Osteoblast (primary cell): ENCODE measurements at places on chromosomes 4 and X.
A peak's percentile ranks its signal among the peaks of the same experiment; 100 is the strongest.

DNA sequence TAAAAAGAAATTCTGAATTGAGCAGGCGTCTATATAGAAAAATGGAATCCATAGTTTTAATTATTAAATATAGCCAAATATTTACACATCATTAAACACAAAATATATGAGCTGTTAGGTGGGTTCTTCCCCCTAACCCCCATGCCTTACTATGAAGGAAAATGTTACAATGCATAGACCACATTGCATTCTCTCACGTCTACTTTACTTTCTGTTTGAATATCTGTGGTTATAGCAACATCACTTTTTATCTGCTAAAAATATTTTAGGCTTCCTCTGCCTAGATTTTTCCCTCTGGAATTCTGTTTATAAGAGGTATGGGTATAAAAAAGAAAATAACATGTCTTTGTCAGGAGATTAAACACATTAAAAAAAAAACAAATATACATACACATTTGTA, 73.1 kb downstream of the MAML3 start:
- H3K36me3 ChIP-seq = no peaks in the 10 kb centered on the region
- H3K4me1 ChIP-seq = peaks cover 13% of the 10 kb centered on the region
- H3K27ac ChIP-seq = no peak overlapping the region
- H3K4me3 ChIP-seq = no peak overlapping the region
- DNase-seq = no peak

- peak; percentile 21 for DNase-seq
- H3K36me3 ChIP-seq = no peaks in the 10 kb centered on the region
- no peaks in the 10 kb centered on the region for H3K27me3 ChIP-seq
- no peak overlapping the region for H3K27ac ChIP-seq
Observed at GRCh38 chr4:182819751-182820150, 97.4 kb downstream of the DCTD start.

DNA sequence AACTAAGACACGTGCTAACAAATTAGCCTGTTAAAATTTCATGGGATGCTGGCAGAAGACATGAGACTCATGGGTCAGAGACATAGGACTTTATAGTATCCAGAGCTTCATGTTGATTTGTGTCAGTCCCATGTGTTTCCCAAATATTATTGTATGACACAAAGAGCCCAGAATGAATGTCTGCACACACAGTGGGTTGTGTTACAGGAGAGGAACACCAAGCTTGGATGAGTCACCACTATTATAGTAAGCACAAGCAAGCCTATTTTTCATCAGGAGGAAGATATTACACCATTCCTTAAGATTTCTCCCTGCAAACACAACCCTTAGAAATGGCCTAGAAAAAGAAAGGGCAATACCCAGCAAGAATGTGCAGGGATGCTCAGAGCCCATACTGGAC, 15.4 kb downstream of the BBS12 start:
- peaks cover 5% of the 10 kb centered on the region for H3K4me1 ChIP-seq
- peak; percentile 18 for DNase-seq
- H3K36me3 ChIP-seq = no peaks in the 10 kb centered on the region

- H3K27me3 ChIP-seq = peaks cover 50% of the 10 kb centered on the region
- peaks cover 19% of the 10 kb centered on the region for H3K4me1 ChIP-seq
- H3K36me3 ChIP-seq = no peaks in the 10 kb centered on the region
- H3K4me3 ChIP-seq = peak overlapping the region; percentile 75
Observed at GRCh38 chrX:40174001-40174853, 76.5 kb upstream of the BCOR start.

GRCh38 chrX:115060013-115060412, 42.6 kb upstream of the IL13RA2 start:
- peaks cover 5% of the 10 kb centered on the region for H3K4me1 ChIP-seq
- H3K4me3 ChIP-seq = no peak overlapping the region
- no peaks in the 10 kb centered on the region for H3K27me3 ChIP-seq
- no peaks in the 10 kb centered on the region for H3K36me3 ChIP-seq
- H3K27ac ChIP-seq = no peak overlapping the region

GRCh38 chrX:114152801-114153200, 431.1 kb upstream of the HTR2C start:
- DNase-seq = no peak
- no peak overlapping the region for H3K4me3 ChIP-seq
- no peak overlapping the region for H3K27ac ChIP-seq
- H3K36me3 ChIP-seq = no peaks in the 10 kb centered on the region

GRCh38 chrX:109274806-109275205, 207.1 kb downstream of the GUCY2F start:
- no peaks in the 10 kb centered on the region for H3K4me1 ChIP-seq
- H3K27me3 ChIP-seq = peaks cover 11% of the 10 kb centered on the region

GRCh38 chr4:39342731-39343130, 23.4 kb downstream of the RFC1 start:
- no peaks in the 10 kb centered on the region for H3K27me3 ChIP-seq
- DNase-seq = no peak
- H3K36me3 ChIP-seq = peaks cover 3% of the 10 kb centered on the region
- no peak overlapping the region for H3K27ac ChIP-seq
- no peak overlapping the region for H3K4me3 ChIP-seq

DNA sequence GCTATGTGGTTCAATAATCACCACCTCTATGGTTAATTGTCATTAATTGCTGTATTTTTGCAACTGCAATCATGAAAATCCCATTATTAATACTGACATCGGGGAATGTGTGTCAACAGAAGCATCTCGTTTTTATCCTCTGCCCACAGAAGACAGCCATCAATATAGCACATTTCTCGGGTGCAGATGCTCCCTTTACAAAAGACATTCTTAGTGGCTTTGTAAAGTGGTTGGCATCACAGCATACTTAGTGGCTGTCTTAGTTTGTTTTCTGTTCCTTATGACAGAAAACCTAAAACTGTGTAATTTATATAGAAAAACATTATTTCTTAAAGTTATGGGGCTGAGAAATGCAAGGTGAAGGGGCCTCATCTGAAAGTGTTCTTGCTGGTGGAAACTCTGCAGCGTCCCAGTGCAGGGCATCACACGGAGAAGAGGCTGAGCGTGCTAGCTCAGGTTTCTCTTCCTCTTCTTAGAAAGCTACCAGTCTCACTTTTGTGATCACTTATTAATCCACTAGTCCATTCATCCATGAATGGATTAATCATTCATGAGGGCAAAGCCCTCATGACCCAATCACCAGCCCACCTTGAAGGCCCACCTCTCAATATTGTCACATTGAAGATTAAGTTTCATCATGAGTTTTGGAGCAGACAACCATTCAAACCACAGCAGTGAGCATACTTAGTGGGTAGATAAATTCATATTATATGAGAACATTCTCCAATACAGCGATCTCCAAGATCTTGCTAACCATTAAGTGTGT, 1067.7 kb upstream of the PABPC4L start:
- no peak overlapping the region for H3K27ac ChIP-seq
- H3K36me3 ChIP-seq = no peaks in the 10 kb centered on the region
- no peaks in the 10 kb centered on the region for H3K27me3 ChIP-seq
- no peak overlapping the region for H3K4me3 ChIP-seq

GRCh38 chr4:136121426-136121825, 1410.9 kb downstream of the PCDH18 start:
- H3K27ac ChIP-seq = no peak overlapping the region
- H3K36me3 ChIP-seq = no peaks in the 10 kb centered on the region
- no peaks in the 10 kb centered on the region for H3K4me1 ChIP-seq
- DNase-seq = no peak

DNA sequence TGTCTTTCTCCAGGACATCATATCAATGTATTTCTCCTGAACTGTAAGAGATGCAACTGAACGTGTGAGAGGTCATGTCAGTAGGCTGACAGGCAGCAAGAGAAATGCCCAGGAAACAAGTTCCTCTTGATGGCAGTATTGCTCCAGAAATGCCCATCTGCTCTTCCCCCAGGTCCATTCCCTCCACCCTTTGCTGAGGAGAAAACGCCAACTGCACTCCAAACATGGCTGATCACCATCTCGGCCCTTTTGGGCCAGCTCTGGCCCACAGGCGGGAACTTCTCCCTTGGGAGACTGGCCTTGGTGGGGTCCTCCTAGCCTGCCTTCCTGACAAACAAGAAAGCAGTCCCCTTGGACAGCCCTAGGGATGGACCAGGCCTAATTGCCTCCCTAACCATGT, 276.5 kb upstream of the AGTR2 start:
- H3K4me1 ChIP-seq = peaks cover 5% of the 10 kb centered on the region
- DNase-seq = peak; percentile 83
- no peak overlapping the region for H3K4me3 ChIP-seq
- H3K36me3 ChIP-seq = no peaks in the 10 kb centered on the region

DNA sequence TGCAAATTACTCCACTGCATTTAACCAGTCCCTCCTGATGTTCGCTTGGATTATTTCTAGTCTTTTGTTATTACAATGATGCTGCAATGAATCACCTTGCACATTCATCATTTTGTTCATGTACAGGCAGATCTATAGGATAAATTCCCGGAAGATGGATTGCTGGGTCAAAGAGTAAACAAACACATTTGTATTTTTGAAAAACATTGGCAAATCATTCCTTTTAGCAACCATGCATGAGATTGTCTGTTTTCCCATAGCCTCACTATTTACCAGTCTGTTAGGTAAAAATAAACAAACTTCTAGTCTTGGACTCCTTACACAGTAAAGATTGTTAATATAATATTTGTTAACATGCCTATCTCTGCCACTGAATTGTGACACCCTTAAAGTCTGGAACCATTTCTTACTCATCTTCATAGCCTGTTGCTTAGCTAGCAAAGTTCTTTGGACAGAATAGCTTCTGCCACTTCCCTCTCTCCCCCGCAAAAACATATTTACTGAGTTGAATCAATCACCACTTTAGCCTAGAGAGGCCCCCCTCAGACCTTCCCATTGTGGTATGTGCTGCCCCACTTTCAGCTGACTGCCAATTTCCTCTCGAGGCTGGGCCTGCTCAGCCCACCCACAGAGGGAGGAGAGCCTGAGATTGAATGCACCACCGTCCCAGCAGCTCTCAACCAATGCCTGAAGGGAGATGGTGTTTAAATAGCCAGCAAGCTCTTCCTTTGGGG, 108.4 kb upstream of the ATXN3L start:
- H3K27me3 ChIP-seq = no peaks in the 10 kb centered on the region
- DNase-seq = peak; percentile 90
- H3K36me3 ChIP-seq = no peaks in the 10 kb centered on the region
- peaks cover 41% of the 10 kb centered on the region for H3K4me1 ChIP-seq
- peak overlapping the region; percentile 80 for H3K27ac ChIP-seq

DNA sequence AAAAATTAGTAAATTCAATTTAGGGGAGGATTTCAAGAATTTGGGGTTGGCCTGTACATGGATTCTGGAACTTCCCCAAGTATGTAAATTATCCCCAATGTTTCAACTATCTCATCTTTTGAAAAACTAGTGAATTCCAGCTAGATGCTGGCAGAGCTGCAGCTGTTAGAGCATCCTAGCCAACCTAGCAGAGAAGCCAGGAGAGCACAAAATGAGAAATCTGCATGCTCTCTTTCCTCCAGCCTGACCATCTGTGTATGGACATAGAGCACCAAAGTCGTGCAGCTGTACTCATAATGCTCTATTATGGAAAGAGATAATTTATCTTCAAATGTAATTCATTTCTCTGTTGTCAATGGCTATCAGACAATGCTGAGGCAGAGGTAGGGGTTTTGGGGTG, 1217.7 kb downstream of the PCDH19 start:
- no peak overlapping the region for H3K27ac ChIP-seq
- no peaks in the 10 kb centered on the region for H3K36me3 ChIP-seq
- H3K27me3 ChIP-seq = no peaks in the 10 kb centered on the region
- no peaks in the 10 kb centered on the region for H3K4me1 ChIP-seq

- no peak overlapping the region for H3K27ac ChIP-seq
- H3K36me3 ChIP-seq = no peaks in the 10 kb centered on the region
- H3K4me1 ChIP-seq = peaks cover 2% of the 10 kb centered on the region
- no peak overlapping the region for H3K4me3 ChIP-seq
- DNase-seq = no peak
Observed at GRCh38 chrX:38868941-38869401, 67.7 kb downstream of the MID1IP1 start.

DNA sequence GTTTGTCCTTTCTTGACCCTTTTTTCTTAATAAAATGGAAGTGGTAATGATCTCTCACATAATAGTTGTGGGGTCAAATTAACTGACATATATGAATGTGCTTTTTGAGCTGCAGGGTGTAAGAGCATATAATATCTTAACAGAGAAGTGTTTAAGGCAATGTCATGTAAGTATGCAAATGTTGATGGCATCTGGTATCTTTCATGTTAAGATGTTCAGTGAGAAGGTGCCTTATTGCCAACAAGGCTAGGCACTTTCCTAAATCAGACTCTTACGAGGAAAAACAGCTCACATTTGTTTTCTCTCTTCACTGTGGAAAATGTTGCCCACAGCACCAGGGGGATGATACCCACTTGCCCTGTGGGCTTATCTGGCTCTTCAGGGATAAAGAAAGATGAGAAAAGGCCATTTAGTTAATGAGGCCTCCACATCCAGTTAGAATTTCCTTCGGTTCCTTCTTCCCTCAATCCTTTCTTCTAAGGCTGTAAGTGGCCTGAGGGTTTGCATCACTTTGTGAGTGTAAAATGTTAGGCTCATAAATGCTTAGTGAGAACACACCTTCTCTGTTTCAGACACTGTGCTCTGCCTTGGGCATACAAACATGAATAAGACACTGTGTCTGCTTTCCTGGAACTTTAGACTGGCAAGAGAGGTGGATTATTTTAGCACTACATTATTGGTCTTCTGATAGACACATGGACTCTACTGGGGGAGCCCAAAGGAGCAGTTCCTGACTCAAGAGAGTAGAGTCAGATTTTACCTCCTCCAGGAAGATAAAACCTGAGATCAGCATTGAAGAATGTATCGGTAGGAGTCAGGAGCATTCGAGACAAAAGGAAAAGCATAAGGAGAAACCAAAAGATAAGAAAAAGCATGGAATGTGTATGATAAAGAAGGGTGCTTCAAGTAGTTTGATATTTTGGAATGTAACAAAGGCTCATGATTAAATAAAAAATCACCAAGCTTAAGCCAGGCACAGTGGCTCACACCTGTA, 135.5 kb downstream of the SOWAHB start:
- H3K36me3 ChIP-seq = peaks cover 2% of the 10 kb centered on the region
- H3K4me3 ChIP-seq = no peak overlapping the region
- DNase-seq = no peak
- H3K27me3 ChIP-seq = no peaks in the 10 kb centered on the region

GRCh38 chr4:158995965-158996364, 106.9 kb upstream of the RAPGEF2 start:
- DNase-seq = no peak
- no peaks in the 10 kb centered on the region for H3K36me3 ChIP-seq
- H3K27ac ChIP-seq = no peak overlapping the region
- peaks cover 12% of the 10 kb centered on the region for H3K4me1 ChIP-seq
- H3K4me3 ChIP-seq = no peak overlapping the region
- H3K27me3 ChIP-seq = no peaks in the 10 kb centered on the region

DNA sequence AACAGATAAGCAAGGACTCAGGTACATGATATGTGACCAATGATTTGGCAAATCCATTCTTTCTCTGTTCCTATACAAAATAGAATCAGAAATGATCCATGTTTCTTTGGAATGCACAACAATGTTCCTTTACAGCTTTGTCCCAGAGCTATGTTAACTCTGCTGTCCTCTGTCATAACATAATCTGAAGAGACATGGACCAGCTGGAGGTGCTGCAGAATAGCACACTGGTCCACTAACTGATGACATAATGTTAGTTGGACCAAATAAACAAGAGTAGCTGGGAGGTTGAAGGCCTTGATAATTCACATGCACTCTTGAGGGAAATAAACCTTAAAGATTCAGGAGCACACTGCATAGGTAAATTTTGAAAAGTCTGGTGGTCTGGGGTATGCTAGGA, 23.0 kb upstream of the DHX15 start:
- no peak overlapping the region for H3K27ac ChIP-seq
- H3K36me3 ChIP-seq = no peaks in the 10 kb centered on the region
- H3K4me3 ChIP-seq = no peak overlapping the region
- peaks cover under 1% of the 10 kb centered on the region for H3K27me3 ChIP-seq
- DNase-seq = no peak

- H3K36me3 ChIP-seq = peaks cover 43% of the 10 kb centered on the region
- H3K4me3 ChIP-seq = no peak overlapping the region
- H3K4me1 ChIP-seq = no peaks in the 10 kb centered on the region
Observed at GRCh38 chr4:2638730-2639129, 102.3 kb downstream of the FAM193A start.
